ENCODE measurements at places on chromosomes 13 and 19. TPM values are rescaled to one million over a fixed set of nuclear protein-coding genes. Genes with fewer than 3 reads are reported as not detected.
A peak's percentile ranks its signal among the peaks of the same experiment; 100 is the strongest.

GRCh38 chr13:97975280-97975847 lies 21.9 kb downstream of the IPO5 start:
- H3K4me1 ChIP-seq = peaks cover 12% of the 10 kb centered on the region
- no peaks in the 10 kb centered on the region for H3K27me3 ChIP-seq
- no peaks in the 10 kb centered on the region for H3K36me3 ChIP-seq
- DNase-seq = no peak
- H3K27ac ChIP-seq = peak overlapping the region; percentile 94

DNA sequence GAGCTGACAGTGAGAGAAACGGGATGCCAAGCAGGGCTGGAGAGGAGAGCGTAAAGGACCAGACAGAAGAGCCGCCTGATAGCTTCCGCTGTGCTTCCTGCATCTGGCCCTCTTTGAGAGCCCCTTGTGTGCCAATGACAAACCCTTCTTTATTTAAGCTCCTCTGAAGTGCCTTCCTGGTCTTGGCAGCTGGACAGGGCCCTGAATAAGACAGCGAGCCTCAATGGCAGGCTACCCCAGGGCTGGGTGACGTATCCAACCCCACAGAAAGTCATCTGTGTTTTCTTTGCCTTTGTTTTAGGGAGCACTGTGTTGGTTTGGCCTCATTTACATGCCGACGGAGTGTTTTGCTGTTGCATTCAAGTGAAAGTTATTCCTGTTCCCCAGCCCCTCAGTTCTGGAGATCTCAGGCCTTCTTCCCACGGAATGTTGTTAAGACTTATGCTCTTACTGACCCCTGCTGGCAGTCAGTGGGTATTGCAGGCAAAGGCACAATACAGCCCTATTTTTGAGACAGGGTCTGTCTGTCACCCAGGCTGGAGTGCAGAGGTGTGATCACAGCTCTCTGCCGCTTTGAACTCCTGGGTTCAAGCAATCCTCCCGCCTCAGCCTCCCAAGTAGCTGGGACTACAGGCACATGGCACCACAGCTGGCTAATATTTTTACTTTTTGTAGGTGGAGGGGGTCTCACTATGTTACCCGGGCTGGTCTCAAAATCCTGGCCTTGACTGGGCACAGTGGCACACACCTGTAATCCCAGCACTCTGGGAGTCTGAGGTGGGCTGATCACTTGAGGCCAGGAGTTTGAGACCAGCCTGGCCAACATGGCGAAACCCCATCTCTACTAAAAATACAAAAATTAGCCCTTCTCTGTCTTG lies 16.8 kb downstream of the CCL25 start:
- no peak overlapping the region for H3K4me3 ChIP-seq
- DNase-seq = no peak
- no peaks in the 10 kb centered on the region for H3K27me3 ChIP-seq
- no peaks in the 10 kb centered on the region for H3K36me3 ChIP-seq
- no peaks in the 10 kb centered on the region for H3K4me1 ChIP-seq
- no peak overlapping the region for H3K27ac ChIP-seq

Gene STXBP2
- 48.8 TPM for total RNA-seq

Gene VWA8
- 27.5 TPM for total RNA-seq

All from thyroid gland (tissue), 4 donors.